Dermis blood vessel endothelial cell (primary cell): ENCODE measurements at places on chromosomes 12 and 14. TPM values are rescaled to one million over a fixed set of nuclear protein-coding genes. Genes with fewer than 3 reads are reported as not detected.

Gene TBPL2
- total RNA-seq, result not detected in 2 replicates

Gene GLIPR1L2
- total RNA-seq, result 0.05 and 1.2 TPM in 2 replicates

Gene SIRT4
- total RNA-seq, result 1.5 and 3.4 TPM in 2 replicates

Gene CPM
- total RNA-seq, result 2.2 and 4.7 TPM in 2 replicates

Gene MFAP5
- 0.19 and 0.85 TPM in 2 replicates for total RNA-seq
